Myocyte (in vitro differentiated cells): ENCODE measurements at places on chromosomes 4 and X.

DNA sequence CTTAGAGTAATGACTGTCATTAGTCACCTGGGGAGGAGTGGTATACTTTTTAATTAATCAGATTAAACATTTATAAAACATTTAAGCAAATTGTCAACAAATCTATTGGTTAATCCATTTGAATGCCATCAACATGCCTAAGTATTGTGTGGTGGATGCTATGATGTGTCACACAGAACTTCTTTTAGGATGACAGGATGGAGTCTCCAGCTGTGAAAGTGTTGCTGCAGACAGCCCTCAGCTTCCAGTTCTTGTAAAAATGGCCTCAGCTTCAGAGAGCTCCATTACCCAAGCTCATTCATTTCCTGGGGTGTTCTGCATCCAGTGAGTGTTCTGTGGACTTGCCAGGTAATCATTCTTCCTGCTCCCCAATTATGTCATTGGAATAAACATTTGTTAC, 74.3 kb upstream of the CLNK start:
- no peak for DNase-seq

GRCh38 chrX:85378461-85378860, 1.0 kb downstream of the POF1B start:
- DNase-seq = no peak

DNA sequence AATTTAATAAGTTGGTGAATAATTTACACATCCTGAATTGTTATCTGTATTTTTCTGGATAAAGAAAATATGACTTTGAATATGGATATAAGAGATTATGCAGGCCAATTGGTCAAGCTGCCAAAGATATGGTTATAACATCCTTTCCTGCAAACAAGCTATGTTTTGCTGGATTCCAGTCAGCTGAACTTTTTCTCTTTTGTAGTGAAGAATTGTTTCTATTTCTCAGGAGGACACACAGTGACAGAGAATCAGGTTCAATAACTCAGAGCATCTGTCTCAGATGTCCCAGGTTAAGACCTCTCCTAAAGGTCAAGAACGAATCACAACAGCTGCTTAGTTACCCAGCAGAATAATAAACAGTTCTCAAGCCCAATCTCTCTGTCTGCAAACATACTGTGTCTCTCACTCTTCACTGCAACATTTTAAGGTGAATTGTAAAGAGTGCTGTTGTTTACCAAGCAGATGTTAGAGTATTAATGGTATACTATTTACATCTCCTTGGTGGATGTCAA, 189.5 kb upstream of the ANKRD50 start:
- DNase-seq = peak; percentile 24

- no peak for DNase-seq
These were observed 12.7 kb upstream of the ABLIM2 start for GRCh38 chr4:8171266-8171665.

DNA sequence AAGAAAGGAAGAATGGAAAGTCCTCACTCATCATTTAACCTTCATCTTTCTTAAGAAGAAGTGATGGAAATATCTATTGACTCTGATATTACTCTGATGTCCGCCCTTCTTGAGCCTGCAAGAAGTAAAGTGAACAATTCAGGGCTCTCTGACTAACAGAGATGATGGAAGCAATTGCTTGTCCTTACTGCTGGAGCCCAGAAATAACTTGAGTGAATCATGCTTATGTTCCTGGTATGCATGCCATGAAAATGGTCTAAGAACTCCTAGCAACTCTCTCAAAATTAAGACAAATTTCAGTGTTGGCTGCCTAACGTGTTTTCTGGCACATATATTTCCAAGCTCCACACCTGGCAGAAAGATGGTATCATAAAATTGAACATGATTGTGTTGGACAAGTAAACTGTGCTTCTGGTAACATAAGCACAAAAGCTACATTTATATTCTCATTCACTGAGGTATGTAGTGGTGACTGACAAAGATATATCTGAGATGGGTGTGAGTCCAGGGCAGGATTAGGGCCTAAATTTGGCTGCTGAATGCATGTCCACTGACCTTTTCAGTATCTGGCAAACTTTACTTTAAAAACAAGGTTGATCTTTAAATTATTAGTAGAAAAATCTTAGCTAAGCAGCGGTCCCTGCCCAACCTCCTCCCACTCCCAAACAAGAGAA, 109.2 kb upstream of the OTUD4 start:
- peak; percentile 62 for DNase-seq

DNA sequence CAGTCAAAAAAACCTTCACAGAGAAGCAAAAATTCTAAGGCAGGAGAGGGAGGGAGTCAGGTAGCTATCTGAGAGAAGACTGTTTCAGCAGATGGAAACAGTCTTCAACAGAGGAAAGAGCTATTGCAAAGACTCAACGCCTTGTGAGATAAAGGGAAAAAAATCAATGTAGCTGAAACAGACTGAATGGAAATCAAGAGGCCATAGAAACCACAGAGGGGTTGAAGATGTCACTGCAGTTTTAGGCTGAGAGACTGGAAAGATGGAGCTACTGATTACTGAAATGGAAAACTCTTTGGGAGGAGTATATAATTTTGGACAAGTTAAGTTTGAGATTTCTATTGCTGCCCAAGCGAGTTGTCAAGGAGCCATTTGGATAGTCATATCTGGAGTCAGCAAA, 28.4 kb upstream of the CXCL8 start:
- DNase-seq = no peak
